Activated T-helper 1 cell treated with anti-CD3 and anti-CD28 coated beads, Interleukin-12 subunit alpha, Interleukin-12 subunit beta, Interleukin-2, Interleukin-4 antibody, amounts not matched to agents 30 ng/mL and 10 ng/mL and 1 ng/mL, durations not matched to agents 14 hours and 24 hours and 36 hours (primary cell): ENCODE measurements at places on chromosomes 3 and 15.

- no peaks in the 10 kb centered on the region for H3K27me3 ChIP-seq
- H3K4me3 ChIP-seq: no peak overlapping the region
- DNase-seq: no peak
- H3K36me3 ChIP-seq: no peaks in the 10 kb centered on the region
- H3K27ac ChIP-seq: no peak overlapping the region
Observed at GRCh38 chr3:174540116-174540908, 318.8 kb upstream of the NAALADL2 start.

DNA sequence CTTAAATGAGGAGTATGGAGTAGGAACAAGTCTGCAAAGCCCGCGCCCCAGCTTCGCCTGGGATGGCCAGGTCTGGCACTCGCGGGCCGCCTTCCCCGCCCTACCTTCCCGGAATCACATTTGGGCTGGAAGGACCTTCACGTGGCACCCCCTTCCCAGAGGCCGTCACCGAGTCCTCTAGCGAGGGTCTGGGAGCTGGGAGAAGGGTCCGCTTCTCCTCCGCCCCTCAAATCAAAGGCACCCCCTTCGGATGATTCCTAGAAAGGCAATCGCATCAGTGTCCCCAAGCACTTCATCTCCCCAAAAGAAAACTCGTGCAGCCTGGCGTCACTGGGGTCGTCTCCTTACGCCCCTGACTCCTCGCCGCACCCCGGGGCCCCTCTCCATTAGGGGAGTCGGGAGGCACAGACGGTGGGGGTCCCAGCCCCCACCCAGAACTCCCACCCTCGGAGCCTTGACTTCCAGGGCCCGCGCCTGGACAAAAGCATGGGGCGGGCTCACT is 380 bp downstream of the MYLK start:
- H3K27ac ChIP-seq: no peak overlapping the region
- peaks cover 13% of the 10 kb centered on the region for H3K4me1 ChIP-seq
- H3K36me3 ChIP-seq: no peaks in the 10 kb centered on the region
- H3K27me3 ChIP-seq: peaks cover 54% of the 10 kb centered on the region

DNA sequence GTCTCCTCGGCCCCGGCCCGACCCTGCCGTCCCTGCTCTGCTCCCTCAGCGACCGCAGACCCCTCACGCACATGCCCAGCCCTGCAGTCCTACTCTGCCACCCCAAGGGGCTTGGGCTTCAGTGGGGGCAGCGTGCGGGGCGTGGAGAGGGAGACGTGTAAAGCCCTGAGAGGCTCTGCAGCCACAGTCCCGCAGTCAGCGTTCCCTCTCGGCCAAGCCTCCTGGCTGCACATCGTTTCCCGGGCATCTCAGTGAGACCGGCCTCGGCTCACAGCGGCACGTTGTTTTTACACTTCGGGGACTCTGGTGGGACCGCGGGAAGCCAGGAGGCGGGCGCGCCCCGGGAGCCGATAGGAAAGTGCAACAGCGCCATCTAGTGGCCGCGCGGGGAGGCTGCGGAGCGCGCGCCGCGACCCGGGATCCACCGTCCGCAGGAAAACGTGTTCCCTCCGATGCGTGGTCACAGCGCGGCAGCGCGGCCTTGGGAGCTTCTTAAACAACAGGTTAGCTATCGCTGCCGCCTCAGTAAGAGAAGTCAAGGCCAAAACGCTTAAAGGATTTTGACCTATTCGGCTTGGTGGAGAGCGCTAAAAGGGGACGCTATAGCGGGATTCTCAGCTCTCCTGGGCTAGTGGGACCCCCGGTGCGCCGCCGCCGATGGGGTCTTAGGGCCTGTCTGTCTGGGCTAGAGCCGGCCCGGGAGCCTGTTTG is 226.8 kb upstream of the IGF1R start:
- no peaks in the 10 kb centered on the region for H3K36me3 ChIP-seq
- no peak overlapping the region for H3K4me3 ChIP-seq
- H3K27ac ChIP-seq: no peak overlapping the region

GRCh38 chr3:143337387-143337786 is 217.8 kb downstream of the CHST2 start:
- peaks cover 2% of the 10 kb centered on the region for H3K27me3 ChIP-seq
- H3K36me3 ChIP-seq: no peaks in the 10 kb centered on the region
- DNase-seq: no peak
- no peak overlapping the region for H3K27ac ChIP-seq
- no peak overlapping the region for H3K4me3 ChIP-seq

GRCh38 chr15:65595960-65596359 is 15.0 kb downstream of the INTS14 start:
- H3K4me1 ChIP-seq: no peaks in the 10 kb centered on the region
- no peak overlapping the region for H3K4me3 ChIP-seq
- H3K36me3 ChIP-seq: peaks cover 30% of the 10 kb centered on the region
- H3K27ac ChIP-seq: no peak overlapping the region

DNA sequence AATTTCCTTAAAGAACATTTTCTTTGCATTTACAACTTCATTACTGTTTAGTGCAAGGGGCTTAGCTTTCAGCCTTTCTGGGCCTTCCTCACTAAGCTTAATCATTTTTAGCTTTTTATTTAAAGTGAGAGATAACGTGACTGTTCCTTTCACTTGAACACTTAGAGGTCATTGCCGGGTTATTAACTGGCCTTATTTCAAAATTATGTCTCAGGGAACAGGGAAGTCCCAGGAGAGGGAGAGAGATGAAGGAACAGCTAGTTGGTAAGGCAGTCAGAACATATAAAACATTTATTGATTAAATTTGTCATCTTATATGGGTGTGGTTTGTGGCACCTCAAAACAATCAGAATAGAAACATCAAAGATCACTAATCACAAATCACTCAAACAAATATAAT is 268.7 kb downstream of the TIGIT start:
- DNase-seq: no peak
- no peaks in the 10 kb centered on the region for H3K36me3 ChIP-seq
- H3K4me3 ChIP-seq: no peak overlapping the region

GRCh38 chr15:84402856-84403608 is 167.5 kb downstream of the GOLGA6L4 start:
- H3K27ac ChIP-seq: no peak overlapping the region
- H3K27me3 ChIP-seq: no peaks in the 10 kb centered on the region
- H3K4me3 ChIP-seq: no peak overlapping the region
- no peaks in the 10 kb centered on the region for H3K36me3 ChIP-seq
- no peak for DNase-seq
- no peaks in the 10 kb centered on the region for H3K4me1 ChIP-seq

DNA sequence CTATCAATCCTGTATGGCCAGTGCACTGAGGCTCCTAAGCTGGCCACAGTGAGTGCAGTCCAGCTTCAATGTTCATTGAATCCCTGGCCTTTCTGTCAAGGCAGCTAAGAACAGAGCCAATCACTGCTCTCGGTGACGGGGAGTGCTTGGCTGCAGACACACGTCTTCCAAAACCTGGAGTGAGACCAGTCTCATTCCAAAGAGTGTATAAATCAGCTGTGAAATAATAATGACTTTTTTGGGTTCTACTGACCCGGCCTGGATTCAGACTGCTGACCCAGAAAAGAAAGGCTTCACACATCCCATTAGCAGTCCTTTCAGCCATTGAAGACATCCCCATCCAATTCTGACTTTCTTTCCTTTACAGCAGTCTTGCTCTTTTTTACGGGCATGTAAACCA is 665.5 kb downstream of the GBE1 start:
- H3K27me3 ChIP-seq: no peaks in the 10 kb centered on the region
- no peak for DNase-seq
- H3K36me3 ChIP-seq: no peaks in the 10 kb centered on the region

DNA sequence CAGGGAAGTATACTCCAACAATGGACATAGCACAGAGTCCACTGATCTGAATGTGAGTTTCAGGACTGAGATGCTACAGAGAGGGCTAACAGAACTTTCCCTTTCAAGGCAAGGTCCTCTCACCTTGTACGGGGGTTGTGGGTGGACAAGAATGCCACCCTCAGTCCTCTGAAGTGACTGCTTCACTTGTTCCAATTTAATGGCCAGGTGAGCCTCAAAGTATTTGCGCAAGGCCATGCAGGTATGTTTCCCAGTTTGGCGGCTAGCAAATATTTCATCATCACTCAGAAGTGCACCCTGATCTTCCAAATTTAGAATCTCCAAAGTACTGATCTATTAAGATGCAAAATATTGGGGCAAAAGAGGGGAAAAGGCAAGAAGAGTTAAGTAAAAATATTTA is 38.1 kb downstream of the RBM15B start:
- no peak overlapping the region for H3K27ac ChIP-seq
- no peak overlapping the region for H3K4me3 ChIP-seq
- H3K27me3 ChIP-seq: no peaks in the 10 kb centered on the region
- peaks cover 28% of the 10 kb centered on the region for H3K36me3 ChIP-seq
- no peak for DNase-seq

GRCh38 chr3:15051531-15051930 is 13.6 kb downstream of the MRPS25 start:
- H3K27me3 ChIP-seq: no peaks in the 10 kb centered on the region
- H3K4me1 ChIP-seq: peaks cover 16% of the 10 kb centered on the region
- H3K27ac ChIP-seq: no peak overlapping the region
- no peak overlapping the region for H3K4me3 ChIP-seq

DNA sequence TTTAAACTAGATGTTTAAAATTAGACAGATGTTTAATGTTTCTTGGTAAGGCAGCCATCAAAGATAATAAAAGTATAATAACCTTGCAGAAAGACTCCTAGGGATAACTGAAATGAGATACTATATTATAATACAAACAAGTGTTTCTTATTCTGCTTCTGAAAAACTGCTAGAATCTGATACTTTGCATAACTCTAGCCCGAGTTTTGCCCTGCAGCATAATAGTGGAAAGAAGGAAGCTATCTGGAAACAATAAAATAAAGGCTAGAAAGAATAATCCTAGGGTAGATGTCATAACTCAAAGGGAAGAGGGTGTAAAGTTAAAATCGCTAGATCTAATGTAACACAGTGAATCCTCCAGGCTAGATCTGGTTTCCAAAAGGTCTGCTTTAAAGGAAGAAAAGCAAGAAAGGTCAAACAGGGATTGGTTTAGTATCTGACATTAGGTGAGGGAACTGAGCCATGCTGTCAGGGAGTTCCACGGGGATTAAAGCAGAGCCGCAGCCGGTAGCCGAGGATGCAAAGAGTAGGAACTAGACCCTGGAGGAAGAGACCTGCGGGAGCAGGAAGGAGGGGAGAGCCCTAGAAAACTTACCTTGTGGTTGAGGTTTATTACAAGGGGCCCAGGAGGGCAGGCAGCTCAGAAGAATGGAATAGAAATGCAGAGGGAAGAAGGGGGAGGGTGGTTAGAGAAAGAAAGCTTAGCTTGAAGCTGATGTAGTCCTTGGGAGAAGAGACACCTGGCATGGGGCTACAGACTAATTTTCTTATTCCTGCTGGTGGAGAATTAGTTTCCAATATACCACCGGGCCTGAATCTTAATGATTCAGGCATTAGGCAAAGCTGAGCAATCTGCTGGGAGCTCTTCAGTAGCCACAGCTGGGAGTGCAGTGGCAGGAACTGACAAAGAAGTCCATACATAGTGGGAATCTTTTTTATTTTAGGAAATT is 46.1 kb upstream of the TUSC7 start:
- DNase-seq: no peak
- no peaks in the 10 kb centered on the region for H3K36me3 ChIP-seq
- H3K27ac ChIP-seq: no peak overlapping the region
- no peaks in the 10 kb centered on the region for H3K27me3 ChIP-seq
- H3K4me3 ChIP-seq: no peak overlapping the region

DNA sequence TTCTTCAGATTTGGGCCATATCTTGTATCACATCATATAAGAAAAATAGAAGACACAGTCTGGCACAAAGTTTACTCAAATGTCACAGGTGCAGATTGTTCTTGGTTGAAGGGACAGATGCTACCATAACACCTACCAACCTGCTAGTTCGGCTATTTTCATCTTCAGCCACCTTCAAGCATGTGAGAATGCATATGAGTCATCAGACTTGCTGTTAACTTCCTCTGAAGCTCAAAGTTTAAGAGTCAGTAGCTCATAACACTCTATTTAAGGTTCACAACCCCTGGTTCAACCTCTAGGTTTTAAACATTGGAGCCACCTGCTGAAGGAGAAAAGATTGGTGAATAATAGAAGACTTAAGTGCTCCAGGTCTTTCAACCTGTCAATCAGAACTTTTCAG is 522.8 kb downstream of the NLGN1 start:
- no peaks in the 10 kb centered on the region for H3K4me1 ChIP-seq
- H3K36me3 ChIP-seq: no peaks in the 10 kb centered on the region
- no peaks in the 10 kb centered on the region for H3K27me3 ChIP-seq
- no peak overlapping the region for H3K27ac ChIP-seq

DNA sequence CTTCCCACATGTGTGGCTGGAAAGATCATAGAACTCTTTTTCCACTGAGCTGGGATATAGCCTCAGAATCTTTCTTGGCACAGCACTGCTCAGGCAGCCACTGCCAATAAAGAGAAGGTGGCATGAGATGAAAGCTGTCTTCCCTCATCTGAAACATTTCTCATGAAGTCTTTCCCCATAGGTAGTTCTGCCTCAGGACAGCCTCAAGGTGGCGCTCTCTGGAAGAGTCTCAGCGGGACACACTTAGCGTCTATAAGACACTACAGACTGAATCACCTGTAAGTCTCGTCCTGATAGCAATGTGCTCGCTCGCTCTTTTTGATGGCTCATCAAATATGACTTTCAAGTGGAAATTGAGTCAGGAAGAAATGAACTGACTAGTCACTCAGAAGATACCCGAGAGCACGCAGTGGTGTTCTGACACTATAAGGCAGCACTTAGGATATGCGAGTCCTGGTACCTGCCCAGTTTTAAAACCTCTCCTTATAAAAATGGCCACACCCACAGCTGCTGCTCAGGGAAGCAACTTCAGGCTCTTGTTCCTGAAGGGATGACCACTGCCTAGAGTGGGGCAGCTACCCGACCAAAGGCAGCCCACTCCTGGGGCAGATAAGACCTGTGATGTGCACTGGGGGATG is 269.5 kb downstream of the SUCLG2 start:
- H3K27ac ChIP-seq: no peak overlapping the region
- peaks cover 25% of the 10 kb centered on the region for H3K4me1 ChIP-seq
- H3K27me3 ChIP-seq: no peaks in the 10 kb centered on the region
- no peak for DNase-seq
- no peak overlapping the region for H3K4me3 ChIP-seq

GRCh38 chr15:44710236-44711095 is 657 bp downstream of the PATL2 start:
- H3K27me3 ChIP-seq: no peaks in the 10 kb centered on the region
- DNase-seq: no peak
- peaks cover 38% of the 10 kb centered on the region for H3K4me1 ChIP-seq
- H3K27ac ChIP-seq: peak overlapping the region; percentile 99
- H3K36me3 ChIP-seq: peaks cover 44% of the 10 kb centered on the region
- H3K4me3 ChIP-seq: peak overlapping the region; percentile 99

DNA sequence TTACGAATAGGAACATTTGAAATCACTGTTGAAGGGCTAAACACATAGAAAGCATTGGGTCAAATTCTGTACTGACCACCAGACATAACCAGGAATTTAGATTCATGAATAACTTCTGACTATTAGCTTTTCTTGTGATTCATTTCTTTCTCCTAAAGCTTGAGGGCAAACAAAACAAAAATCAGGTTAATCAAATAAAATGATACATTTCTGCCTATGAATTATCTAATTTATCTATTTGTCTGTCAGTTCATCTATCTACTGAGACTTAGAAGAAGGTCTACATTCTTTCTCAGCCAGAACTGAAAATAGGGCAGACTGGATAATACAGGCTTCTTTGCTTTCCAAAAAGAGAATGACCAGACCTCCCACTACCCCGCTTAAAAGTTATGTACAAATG is 65.9 kb upstream of the ST3GAL6 start:
- DNase-seq: no peak
- no peak overlapping the region for H3K4me3 ChIP-seq
- H3K27ac ChIP-seq: no peak overlapping the region
- H3K4me1 ChIP-seq: no peaks in the 10 kb centered on the region
- H3K36me3 ChIP-seq: no peaks in the 10 kb centered on the region
- H3K27me3 ChIP-seq: peaks cover 5% of the 10 kb centered on the region

- DNase-seq: no peak
- H3K27ac ChIP-seq: no peak overlapping the region
- H3K4me1 ChIP-seq: peaks cover 38% of the 10 kb centered on the region
- H3K36me3 ChIP-seq: peaks cover 1% of the 10 kb centered on the region
- no peak overlapping the region for H3K4me3 ChIP-seq
- peaks cover 18% of the 10 kb centered on the region for H3K27me3 ChIP-seq
Observed at GRCh38 chr3:46183330-46183729, 24.8 kb downstream of the CCR1 start.
